ENCODE measurements at places on chromosomes 6 and 20.
A peak's percentile ranks its signal among the peaks of the same experiment; 100 is the strongest.

GRCh38 chr6:127477658-127478057 is 18.5 kb upstream of the KIAA0408 start:
- DNase-seq = no peak

DNA sequence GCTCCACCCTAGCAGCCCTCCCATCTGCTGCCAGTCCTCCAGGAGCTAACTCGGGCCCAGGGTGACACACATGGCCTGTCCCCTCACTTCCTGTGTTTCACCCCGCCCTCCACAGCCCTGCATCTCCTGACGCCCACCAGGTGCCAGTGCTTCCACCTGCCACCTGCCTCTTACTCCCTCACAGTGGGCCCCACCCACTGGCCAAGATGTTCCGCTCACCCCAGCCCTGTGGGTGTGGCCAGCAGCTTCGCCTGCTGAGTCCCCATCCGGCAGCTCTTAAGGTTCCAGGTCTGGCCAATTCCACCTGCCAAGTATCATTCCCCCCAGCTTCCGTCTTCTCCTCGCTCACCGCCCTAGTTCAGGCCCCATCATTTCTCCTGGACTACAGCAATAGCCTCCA is 184.1 kb downstream of the MBOAT1 start:
- peak; percentile 39 for DNase-seq

- DNase-seq = no peak
Observed at GRCh38 chr20:25244976-25245375, 2.9 kb upstream of the PYGB start.

GRCh38 chr6:140317950-140318349 is 943.5 kb upstream of the CITED2 start:
- no peak for DNase-seq

DNA sequence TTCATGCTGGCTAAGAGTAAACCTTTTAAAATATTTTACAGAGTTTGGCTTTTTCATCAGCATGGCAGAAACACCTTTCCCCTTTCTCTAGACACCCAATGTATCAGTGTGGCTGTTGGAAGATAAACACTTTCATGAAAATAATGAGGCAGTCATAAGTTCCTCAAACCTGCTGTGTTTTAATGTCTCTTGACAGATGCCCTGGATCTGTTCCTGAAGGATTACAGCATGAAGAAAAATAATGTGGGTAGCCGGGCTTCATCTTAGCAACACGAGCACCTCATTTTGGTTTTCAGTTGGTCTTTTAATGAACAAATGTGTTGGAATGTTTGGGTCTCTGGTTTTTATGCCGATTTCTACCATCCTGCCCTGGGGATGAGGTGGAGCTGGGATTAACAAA is 45.5 kb upstream of the UNC93A start:
- no peak for DNase-seq

DNA sequence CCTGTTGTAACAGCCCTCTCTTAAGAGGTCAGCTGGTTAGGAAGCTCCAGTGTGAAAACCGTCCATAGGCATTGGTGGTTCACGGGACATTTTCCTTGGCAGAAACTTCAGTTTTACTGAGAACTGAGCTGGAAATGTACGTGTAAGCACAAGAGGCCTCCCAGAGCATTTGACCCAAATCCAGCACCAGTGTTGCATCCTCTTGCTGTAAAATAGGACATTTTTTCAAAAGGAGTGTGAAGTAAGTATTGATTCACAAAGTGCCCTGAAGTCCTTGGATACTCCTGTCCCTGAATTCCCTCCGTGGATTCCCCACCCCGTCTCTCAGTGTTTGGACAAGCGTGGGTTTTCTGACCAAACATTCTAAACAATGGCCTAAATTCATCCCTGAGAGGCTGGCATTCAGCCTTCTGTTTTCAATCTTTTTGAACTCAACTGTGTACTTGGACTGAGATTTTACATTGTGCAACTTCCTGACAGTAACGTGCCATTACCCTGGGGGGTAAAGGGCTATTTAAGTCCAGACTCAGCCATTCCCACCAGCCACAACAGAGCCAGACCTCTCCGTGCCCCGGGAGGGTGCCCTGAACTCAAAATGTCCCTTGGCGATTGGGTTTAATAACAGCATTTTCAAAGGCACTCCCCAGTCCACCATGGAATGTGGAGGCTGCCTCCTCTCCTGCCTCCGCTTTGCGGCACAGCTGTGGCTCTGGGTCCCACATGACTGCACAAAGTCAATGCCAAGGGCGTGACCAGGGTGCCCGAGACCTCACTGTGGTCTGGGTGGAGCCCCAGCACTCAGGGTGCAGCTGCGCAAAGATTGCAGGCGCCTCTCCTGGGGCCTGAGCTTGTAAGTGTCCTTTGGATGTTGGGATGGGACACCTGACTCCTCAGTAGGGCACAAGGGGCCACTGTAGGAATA is 92.7 kb upstream of the AFDN start:
- peak; percentile 13 for DNase-seq

GRCh38 chr6:106608080-106608668 is 21.1 kb downstream of the RTN4IP1 start:
- peak; percentile 40 for DNase-seq

GRCh38 chr20:14432597-14432996 is 95.2 kb upstream of the FLRT3 start:
- DNase-seq = no peak

GRCh38 chr20:64246616-64247306 is 8.8 kb upstream of the PCMTD2 start:
- DNase-seq = no peak

- no peak for DNase-seq
Observed at GRCh38 chr20:35339007-35339406, 46.8 kb upstream of the FAM83C start.

GRCh38 chr20:37726321-37726720 is 32.5 kb downstream of the CTNNBL1 start:
- no peak for DNase-seq

DNA sequence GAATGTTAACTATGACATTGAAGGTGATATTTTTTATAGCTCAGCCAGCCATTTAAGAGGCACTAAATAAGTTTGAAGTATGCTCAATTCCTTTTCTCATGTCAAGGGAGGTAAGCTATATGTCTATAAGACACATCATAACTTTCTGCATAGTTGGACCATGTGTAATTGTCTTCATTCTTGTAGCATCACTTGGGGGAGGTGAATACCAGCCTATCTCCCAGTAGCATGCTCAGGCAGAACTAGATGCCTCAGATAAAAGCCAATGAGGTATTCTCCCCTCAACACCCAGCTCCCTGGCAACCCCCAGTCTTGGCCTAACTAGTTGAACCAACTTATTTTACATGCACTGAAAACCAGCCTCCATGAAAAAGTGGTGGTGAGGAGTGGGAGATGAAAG is 158.3 kb upstream of the JAG1 start:
- DNase-seq = no peak

GRCh38 chr6:79232696-79233462 is 1.6 kb downstream of the HMGN3 start:
- no peak for DNase-seq

GRCh38 chr6:143233554-143234285 is 173.0 kb downstream of the AIG1 start:
- no peak for DNase-seq

- no peak for DNase-seq
Observed at GRCh38 chr6:112983713-112984261, 636.7 kb downstream of the RFPL4B start.

- peak; percentile 8 for DNase-seq
Observed at GRCh38 chr6:112281821-112282615, 27.7 kb upstream of the LAMA4 start.

Measured in RPMI8226 (cell line).